Fibroblast of the aortic adventitia (primary cell): ENCODE measurements at places on chromosomes 1 and 21.

DNA sequence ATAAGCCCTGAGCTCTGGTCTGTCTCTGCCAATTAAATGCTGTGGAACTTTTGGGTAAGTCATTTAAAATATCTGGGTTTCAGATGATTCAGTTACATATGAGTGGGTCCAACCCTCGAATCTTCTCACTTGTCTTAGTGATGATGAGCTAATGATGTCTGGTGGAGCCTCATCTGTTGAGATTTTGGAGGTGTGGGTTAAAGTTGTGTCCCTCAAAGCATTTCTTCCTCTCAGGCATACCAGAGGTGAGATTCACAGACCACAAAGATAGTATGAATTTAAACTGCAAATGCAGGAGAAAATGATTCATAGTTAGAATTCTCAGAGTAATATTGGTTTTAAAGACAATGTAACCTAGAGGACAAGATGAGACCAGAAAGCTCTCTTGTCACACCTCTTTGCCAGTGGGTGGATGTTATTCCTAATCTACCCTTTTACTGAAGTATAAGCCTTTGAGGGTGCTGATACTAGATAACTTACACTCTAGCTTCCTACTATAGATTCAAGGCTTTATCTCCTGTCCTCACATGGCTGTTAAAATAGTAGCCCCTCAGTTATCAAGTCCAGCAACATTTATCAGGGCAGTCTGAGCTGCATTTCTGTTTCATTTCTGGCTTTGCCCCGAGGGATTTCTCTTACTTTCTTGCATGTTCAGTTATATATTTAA, 90.7 kb downstream of the MT1HL1 start:
- DNase-seq = no peak

DNA sequence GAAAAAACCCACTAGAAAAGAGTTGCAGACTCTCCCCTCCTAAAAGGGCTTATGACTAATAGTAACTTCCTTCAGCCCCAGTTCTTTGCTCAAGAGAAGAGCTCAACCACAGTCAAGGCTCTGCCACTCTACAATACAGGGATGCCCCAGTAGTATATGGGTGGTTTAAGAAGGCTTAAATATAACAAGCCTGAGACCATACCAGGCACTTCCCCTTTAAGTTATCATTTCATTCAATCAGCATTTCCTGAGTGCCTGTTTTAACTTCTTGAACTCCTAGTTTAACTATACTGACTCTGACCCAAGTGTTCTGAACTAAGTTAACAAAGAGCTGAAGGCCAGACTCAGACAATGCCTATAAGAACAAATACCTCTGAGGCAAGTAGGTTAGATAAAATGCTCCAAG, 19.8 kb downstream of the PRPF38A start:
- DNase-seq = no peak

- peak; percentile 98 for DNase-seq
Observed at GRCh38 chr1:11790880-11791715, 14.7 kb downstream of the MTHFR start.

DNA sequence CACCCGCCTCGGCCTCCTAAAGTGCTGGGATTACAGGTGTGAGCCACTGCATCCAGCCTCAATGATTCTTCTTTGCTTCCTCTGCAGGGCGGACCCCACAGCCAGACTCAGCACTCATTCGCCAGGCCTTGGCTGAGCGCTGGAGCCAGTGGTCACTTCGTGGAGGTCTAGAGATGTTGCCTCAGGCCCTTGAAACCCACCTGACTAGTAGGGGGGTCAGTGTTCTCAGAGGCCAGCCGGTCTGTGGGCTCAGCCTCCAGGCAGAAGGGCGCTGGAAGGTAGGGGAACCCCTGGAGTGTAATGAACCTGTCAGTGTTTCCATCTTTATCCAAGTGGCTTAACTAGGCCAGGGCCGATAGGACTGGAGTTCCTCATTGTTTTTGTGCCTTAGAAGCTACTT, 2.7 kb downstream of the PPOX start:
- DNase-seq = no peak

- peak; percentile 99 for DNase-seq
Observed at GRCh38 chr1:78303620-78304019, 187.2 kb upstream of the PTGFR start.

DNA sequence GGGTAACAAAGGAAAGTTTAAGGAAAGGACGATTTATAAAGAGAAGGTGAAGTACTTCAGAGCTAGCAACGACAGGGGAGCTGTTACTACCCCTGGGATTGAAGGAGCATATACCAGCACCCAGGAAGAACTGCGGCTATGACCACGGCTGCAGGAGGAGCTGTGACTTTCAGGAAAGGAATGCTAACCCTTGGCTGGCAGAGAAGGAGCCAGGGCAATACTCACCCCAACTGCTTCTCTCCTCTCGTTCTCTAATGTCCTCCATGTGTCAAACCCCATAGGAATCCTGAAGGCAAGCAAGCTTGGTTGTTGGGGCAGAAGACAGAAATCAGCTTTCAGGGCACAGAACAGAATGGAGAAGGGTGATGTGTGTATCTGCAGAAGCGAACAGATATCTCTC, 120.5 kb downstream of the TMEM53 start:
- peak; percentile 32 for DNase-seq

- no peak for DNase-seq
Observed at GRCh38 chr21:35929901-35930300, 130.4 kb downstream of the SETD4 start.

DNA sequence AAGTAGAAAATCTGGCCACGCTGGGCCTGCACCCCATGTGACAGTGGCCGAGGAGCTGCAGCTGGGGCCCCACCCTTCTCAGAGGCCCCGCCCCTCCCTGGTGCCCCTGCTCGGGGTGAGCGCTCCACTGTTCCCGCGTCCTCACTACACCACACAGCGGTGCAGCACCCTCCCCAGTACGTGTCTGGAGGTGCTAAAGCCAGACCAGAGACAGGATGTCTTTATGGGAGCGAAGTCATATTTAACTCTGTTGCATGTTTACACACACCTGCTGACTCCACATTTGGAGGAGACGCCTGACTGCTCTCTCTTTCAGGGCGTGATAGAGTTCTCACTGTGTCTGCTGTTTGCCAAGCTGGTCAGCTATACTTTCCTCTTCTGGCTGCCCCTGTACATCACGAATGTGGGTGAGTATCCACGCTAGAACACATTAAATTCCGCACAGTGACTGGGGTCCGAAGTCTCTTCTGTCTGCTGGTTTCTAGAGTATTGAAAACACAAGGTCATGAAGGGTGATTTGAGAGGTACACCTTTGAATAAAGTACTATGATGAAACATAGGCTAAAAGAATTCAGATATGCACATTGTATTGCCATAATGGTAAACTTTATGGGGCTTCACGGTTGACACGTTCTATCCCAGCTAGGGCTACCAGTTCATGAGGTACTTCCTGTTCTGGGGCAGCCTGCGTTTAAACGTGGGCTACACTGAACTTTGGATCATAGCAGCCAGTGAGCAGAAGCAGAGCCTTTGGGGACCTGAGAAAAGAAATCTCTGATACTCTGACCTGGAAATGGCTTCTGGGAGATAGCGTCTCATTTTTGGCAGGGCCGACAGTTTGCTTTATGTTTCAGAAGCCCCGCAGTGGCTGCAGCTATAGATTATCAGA, 48.4 kb downstream of the SLC37A1 start:
- DNase-seq = no peak

DNA sequence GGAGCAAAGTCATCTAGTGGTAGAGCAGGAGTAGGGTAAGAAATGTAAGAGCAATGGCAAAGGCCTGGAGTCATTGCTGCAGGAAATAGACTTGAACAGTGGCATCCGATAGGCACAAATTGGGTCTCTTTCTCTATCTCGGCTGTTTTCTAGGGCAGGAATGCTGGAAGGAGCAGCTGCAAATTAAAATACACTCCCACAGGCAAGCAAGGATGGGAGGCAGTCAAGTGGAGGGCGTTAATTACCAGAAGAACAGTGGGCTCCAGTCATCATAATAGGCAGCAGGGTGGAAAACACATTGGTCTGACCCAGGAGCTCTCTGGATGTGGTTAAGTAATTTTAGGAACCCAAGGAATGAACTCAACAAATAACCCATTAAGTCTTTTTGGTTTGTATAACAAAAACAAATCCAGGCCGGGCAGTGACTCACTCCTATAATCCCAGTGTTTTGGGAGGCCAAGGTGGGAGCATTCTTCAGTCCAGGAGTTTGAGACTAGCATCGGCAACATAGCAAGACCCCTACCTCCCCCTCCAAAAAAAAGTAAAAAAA, 7.8 kb upstream of the TDRD5 start:
- DNase-seq = no peak

DNA sequence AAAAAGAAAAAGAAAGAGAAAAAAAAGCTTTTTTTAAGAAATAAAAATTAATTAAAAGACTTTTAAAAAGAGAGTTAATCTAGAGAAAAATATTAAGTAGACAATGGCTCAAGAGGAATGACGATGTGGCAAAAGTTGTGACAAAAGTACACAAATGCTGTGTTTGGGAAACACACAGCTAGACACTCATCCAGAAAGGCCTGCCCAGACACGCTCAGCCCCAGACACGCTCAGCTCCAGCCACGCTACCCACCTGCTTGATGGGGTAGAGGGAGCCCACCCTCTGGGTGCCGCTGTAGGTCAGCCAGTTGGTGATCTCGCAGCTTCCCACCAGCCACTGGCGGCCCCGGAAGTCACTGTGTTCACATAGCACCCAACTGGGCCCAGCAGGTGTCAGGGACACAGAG, 10.2 kb downstream of the CD52 start:
- DNase-seq = no peak

DNA sequence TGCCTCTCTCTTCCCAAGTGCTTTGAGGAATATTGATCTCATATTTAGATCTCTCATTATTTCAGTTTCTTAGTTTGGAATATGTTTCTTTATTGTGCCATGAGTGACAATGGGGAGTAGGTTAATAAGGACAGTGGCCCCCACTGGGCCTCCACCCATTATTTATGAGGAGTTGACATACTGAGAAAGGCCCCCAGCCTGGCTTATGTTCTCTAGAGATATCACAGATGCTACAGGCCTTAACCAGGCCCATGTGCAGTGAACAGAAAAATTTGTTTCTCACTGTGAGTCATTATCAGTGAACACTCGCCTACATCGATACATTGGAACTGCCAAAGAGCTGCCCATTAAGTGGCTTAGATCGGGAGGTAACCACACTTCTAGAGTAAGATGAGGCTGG, 35.7 kb upstream of the SYT6 start:
- no peak for DNase-seq

DNA sequence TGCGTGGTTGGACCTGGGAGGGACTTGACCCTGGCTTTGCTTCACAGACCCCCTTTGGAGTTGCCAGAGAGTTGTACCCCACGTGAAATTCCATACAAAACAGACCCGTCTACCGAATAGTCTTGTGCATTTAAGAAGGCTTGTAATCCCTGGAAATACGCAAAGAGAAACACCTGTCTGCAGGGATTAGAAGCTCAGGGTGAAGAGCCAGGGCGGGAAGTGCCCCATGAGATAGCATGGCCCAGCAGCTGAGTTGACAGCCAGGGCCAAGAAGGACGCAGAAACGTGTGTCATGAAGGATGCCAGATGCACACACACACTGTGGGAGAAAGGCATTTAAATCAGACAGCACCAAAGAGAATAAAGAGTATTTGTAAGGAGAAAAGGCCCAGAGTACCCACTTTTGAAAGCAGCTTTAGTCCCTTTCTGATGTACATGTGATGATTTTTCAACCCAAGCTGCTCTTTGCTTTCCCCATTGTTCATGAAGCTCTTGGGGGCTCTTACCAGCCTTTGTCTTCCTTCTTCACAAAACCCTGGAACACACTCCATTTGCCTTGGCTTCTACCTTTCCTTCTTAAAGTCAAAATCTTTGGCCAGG, 46.6 kb downstream of the PCP4 start:
- DNase-seq = no peak

DNA sequence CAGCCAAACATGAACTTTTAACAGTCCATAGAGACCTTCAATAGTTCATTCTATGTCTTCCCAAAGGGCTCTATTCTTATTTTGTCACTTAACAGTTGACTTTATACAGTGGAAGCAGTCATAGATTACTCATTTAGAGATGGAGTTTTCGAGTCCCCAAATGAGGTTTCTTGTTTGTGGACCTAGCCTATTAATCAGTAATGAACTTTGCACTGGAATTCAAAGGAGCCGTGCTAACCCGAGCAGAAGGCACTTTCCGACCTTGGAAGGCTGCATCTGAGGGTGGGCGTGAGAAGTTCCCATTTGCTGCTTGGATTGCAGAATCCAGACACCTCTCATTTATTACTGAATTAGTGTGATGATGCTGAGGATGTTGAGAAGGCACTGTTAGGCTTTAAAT, 46.4 kb downstream of the TTC39A start:
- DNase-seq = no peak

DNA sequence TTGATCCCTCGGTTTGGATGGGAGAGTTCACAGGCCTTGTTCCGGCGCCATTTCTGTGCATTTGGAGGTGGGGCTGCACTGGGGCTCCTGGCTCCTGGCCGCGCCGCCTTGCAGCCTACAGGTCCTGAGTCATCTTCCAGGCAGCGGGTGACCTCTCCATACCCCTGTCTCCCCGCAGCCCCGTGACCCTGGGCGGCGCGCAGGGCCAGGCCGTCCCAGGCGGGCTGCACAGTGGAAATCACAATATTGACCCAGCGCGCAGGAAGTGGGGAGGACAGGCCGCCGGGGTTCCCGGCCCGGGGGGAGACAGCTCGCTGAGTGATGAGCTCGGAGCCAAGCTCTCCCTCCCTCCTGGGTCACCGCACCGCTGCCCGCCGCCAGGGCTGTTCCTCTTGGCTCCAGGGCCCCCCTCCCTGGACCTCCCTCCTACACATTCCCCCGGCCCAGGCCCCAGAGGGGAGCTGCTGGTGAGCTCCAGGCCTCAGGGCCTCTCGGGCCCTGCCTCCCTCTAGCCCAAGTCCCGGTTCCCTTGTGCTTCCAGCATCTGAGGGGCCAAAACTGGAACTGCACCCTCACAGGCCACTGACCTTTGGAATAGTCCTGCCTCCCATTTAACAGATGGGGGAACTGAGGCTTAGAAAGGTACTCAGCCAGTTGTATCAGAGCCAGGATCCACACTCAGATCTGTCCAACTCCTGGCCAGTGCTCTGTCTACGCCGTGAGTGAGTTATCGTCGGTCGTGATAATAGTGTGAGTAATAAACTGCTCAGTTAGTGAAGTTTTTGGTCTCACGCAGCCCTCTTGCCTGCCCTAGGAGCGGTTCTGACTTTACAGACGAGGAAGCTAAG, 142.9 kb upstream of the WNT4 start:
- DNase-seq = no peak

DNA sequence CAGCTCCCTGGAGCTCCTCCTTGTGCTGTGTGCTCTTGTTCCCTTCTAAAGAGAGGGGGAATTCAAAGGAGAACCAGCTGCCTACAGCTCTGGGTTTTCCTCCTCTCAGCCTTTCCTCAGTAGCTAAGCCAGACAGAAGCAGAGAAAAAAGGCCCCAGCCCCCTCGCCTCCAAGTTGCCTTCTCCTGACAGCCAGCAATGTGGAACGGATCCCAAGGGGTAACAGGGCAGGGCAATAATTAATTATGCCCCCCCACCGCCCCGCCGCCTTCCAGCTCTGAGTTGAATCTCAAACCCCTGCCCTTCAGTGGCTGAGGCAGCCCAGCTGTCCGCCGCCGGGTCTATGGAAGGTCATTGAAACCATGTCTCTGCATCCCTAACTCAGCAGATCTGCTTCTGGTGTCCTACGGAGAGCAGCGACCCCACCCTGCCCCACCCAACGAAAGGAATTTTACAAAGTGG, 69.0 kb upstream of the GOLT1A start:
- no peak for DNase-seq
